ENCODE measurements at places on chromosomes 2 and 18. TPM values are rescaled to one million over a fixed set of nuclear protein-coding genes. Genes with fewer than 3 reads are reported as not detected.

Gene LRATD1
- total RNA-seq: 5.7 TPM

DNA sequence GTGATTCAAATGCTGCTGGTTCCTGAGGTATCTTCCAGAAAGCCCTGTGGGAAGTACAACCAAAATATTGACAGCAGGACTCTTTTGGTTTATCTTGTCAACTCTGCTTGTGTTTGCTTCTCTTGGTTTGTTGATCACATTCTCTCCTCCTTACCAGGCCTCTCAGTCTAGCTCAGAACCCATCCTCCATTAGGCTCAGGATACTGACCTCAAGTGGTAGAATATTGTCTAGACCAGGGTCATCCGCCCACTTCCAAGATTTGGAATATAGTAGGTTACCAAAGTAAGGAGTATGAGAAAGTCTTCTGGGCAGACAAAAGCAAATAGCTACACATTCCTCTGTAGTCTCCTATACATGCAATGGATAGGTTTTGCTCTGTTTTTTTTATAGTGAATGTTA lies 56.6 kb downstream of the XIRP2 start:
- no peak for DNase-seq

DNA sequence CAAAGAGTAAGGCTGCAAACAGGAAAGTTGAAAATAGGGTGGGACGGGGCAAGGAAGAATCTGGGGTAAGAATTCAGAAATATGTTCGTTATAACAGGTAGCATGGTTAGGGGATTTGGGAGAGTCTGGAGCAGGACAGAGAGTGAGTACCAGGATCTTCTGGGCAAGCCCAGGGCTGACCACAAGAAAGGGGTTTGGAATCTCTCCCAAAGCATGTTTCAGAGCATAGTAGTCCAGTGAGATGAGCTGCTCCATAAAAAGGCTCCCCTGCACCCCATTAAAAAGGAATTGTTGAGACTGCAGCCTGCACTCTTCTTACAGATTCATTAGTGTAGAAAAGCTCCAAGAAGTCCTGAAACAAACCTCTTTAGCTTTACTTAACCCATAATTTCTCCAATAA lies 291.1 kb downstream of the MTX2 start:
- DNase-seq: no peak

- DNase-seq: no peak
Observed at GRCh38 chr2:133718688-133719201, 150.5 kb upstream of the NCKAP5 start.
